Activated CD8-positive, alpha-beta T cell treated with anti-CD3 and anti-CD28 coated beads, Interleukin-2, amount 10 ng/mL, durations not matched to agents 7 days and 5 days (primary cell): ENCODE measurements at places on chromosomes 5 and 9. TPM values are rescaled to one million over a fixed set of nuclear protein-coding genes. Genes with fewer than 3 reads are reported as not detected.

- no peak overlapping the region for H3K4me3 ChIP-seq
- DNase-seq: peak; percentile 34
- no peaks in the 10 kb centered on the region for H3K27me3 ChIP-seq
- H3K36me3 ChIP-seq: no peaks in the 10 kb centered on the region
Observed at GRCh38 chr5:68875351-68875750, 218.5 kb upstream of the SLC30A5 start.

GNA14 gene
- total RNA-seq: not detected

TXNDC8 gene
- total RNA-seq: not detected

MARCHF11 gene
- total RNA-seq: not detected

- H3K4me3 ChIP-seq: no peak overlapping the region
- no peak overlapping the region for H3K27ac ChIP-seq
- H3K27me3 ChIP-seq: peaks cover 13% of the 10 kb centered on the region
- no peaks in the 10 kb centered on the region for H3K36me3 ChIP-seq
- no peak for DNase-seq
- H3K4me1 ChIP-seq: no peaks in the 10 kb centered on the region
Observed at GRCh38 chr5:14935341-14935740, 63.8 kb upstream of the ANKH start.

GRCh38 chr9:91589101-91589553, 165.5 kb upstream of the NFIL3 start:
- peaks cover 5% of the 10 kb centered on the region for H3K27me3 ChIP-seq
- no peaks in the 10 kb centered on the region for H3K36me3 ChIP-seq
- H3K4me1 ChIP-seq: no peaks in the 10 kb centered on the region
- no peak for DNase-seq
- no peak overlapping the region for H3K4me3 ChIP-seq

- H3K4me1 ChIP-seq: peaks cover 11% of the 10 kb centered on the region
- no peak overlapping the region for H3K27ac ChIP-seq
- H3K36me3 ChIP-seq: no peaks in the 10 kb centered on the region
- DNase-seq: peak; percentile 81
- no peak overlapping the region for H3K4me3 ChIP-seq
Observed at GRCh38 chr5:176611435-176611834, 1.5 kb upstream of the GPRIN1 start.
